NCI-H1092 treated with DMSO at 0.1 percent for 48 hours (cell line): ENCODE measurements at places on chromosomes 3 and 15.

DNA sequence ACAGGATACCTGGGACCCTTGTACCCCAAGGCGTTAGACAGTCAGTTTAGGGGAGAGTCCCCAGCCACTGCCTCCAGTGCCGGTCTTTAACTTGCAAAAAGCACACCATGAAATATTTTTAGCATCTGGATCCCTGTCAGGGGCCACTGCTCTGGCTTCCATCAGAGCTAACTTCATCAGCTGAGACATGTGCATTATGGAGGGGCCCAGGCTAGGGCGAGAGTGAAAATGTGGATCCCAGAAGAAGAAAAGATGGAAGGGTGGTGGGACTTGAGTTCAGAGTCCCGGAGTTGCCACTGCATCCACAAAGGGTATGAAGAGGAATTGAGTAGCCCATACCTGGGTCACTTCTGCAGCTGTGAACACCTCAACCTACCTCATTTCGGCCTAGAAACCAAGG is 23.5 kb upstream of the SPATA12 start:
- DNase-seq, result no peak

- no peak for DNase-seq
Measured at GRCh38 chr3:128413003-128413370, 53.7 kb downstream of the DNAJB8 start.

DNA sequence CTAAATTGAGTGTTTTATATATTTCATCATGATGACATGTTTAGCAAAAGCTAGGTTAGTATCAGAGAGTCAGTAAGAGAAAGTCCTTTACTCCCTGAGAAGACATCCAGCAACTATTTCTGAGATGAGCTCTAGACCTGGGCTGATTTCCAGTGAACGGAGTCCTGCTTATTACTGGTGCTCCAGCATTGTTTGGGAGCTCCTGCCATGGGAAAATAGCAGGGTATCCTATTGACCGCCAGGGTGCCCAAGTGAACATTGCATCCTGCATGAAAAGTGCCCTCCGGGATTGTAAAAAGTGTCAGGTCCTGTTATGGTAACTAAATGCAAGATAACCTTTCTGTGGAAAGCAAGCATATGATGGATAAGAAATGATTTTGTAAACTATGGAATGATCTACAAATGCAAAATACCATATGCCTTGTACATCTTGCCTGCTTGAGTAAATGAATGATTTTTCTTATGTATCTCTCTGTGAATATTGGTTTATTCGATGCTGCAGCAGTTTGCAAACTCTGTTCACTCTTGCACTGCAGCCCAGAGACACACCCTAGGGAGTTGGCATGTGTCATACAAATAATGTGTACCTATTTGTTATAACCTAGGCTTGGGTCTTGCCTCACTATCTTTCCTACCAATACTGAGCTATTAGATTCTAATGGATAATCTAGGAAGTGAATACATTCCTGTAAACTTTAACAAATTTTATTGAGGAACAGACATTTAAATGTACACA is 96.7 kb downstream of the IL5RA start:
- DNase-seq, result no peak

DNA sequence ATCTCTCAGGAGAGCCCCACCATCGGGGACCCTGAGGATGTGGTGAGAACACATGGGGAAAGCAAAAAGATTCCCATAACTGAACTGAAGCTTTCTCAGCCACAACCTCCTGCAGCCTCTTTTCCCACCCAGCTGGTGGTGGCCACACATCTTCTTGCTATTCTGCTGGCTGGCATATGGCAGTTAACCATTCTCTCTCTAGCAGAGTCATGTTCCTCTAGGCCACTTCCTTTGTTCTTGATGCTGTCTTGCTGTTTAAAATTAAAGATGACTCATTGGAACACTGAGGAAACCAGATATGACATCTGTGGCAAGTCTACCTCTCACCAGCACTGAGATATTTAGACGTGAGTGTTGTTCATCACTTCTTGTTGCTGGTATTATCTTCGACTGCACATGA is 180.3 kb upstream of the ROBO2 start:
- DNase-seq, result no peak

DNA sequence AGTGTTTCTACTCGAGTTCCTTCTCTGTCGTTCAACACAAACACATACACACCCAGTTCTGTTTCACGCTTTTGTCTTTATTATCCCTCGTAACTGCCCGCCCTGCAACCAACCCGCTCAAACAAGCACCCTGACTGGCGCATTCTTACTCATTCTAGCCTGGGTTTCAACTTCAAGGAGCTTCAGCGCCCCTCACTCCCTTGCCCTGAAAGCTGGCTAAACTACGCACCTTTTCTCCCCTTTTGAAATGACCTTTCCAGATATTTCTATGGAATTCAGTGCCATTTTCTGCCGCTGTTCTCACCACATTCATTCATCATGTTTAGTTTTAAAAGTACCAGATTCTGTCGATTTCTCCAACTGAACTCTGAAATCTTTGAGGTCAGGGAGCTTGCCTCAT is 653 bp upstream of the MFSD1 start:
- DNase-seq, result peak; percentile 2

DNA sequence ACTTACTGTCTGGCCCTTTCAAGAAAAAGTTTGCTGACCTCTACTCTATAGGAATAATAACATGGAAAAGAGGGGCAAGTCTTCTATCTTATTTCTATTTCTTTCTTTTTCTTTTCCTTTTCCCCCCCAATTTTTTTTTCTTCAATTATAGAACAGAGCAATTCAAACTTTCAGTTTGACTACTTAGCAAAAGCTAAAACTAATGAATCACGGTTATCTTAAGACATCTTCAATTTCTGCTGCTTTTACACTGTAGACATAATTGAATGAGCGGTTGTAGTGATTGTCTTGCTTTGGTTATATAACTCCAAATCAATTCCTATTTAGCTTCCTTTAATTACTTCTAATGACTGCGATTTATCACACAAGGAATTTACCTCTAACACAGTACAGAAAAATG is 74.3 kb upstream of the P2RY1 start:
- no peak for DNase-seq

DNA sequence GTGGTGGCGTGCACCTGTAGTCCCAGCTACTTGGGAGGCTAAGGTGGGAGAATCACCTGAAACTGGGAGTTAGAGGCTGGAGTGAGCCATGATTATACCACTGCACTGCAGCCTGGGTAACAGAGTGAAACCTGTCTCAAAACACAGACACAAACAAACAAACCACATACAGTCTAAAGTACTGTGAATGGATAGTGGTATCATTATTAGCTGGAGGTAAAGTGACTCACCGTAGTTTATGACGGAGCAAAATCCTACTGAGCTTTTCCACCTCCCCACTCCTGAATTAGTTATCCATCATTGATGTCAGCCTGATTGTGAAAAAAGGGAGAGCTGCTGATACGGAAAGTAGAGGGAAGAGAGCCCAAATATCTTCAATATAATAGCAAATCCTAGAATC is 3.2 kb upstream of the CNOT10 start:
- no peak for DNase-seq

DNA sequence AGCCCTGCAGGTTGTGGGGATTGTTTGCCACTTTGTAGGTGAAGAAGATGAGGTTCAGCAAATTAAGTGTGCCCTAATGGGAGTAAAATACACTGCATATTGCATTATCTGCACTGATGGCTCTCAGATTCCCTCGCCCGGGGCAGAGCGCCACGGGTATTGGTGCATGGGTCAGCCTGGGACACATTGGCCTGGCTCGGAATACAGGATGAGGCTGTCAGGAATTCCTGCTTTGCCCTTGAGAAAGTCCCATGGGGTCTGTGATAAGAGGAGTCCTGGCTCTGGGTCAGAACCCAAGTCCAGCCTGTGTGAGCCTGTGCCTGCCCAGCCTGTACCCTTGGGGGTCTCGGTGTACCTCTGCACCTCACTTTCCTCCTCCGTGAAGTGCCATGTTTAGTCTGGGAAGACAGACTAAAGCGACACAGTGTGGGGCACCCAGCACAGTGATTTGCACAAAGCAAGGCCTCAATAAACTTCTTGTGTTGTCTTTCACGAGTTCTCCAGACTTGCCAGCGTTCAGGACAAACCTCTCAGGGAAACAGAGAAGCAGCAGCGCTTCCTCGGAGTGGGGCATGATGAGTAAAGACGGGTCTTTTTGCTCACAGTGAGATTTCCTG is 107.6 kb downstream of the LRRK1 start:
- DNase-seq, result no peak

DNA sequence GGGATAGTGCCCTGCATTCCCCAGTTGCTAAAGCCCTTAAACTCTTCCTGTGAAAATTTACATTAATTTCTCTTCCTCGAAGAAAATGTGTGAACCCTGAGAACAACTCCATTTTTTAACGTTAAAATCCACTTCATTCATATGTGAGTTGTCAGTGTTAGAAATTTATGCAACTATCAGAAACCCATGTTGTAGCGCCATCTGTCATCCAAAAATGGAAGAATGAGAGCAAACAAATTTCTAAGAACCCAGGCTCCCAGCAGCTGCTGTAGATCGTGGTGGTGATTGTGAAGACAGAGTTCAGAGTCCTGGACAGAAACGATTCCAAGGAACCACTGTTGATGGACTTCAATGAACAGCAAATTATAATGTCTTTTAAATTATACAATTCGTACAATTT is 179.7 kb upstream of the NDN start:
- no peak for DNase-seq
